ENCODE measurements at places on chromosomes 7 and 10.

DNA sequence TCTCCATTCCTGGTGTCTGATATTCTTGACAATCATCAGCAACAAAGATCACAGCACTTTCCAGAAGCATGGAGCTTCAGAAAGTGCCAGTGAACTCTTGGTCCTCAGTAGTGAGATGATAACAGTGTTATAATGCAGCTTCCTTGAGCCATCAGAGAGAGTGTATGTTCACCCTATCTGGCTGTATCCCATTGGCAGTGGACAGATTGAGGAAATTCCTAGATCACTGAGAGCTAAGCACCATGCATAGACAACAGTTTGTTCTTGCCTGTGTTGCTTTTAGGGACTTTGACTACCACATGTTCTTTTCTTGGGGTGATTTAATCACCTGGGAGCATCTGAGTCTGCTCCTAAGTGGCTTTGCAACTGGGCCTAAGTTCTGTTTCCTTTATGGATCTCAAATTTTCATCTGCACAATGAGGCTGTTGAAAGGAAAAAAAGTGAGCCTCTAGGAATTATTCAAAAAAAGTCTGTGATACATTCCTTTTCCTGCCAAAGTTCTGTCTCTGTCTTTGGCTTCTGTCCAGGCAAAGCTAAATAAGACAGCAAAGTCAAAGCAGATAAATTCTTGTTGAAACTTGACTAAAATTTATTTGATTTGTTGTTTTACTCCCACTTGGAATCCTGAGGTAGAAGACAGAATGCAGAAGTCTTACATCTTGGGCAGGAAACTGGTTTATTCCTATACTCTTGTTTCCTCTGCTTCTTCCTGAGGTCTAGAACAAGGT is 14.5 kb upstream of the ZNF282 start:
- DNase-seq: no peak

DNA sequence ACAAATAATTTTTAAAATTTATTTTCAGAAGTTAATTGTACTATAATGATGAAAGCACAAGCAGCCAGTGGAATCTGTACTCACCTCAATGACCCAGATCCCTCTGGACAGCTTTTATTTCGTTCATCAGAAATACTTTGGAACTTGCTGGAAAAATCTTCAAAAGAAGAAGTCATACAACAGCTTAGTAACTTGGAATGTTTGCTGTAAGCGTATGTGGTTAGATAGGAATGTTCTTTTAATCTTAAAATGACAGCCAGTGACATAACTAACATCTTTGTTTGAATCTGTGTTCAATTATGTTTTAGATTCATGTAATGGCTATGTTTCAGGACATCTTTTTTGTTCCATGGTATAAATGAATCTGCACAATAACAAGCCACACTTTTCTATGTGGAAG is 26.8 kb downstream of the CFAP69 start:
- DNase-seq: no peak

GRCh38 chr10:43318976-43319960 is 52.2 kb upstream of the FXYD4 start:
- DNase-seq: no peak

GRCh38 chr7:46210467-46210866 is 289.4 kb upstream of the IGFBP3 start:
- DNase-seq: no peak

- no peak for DNase-seq
These were observed 61.3 kb upstream of the MET start for GRCh38 chr7:116610721-116611120.

GRCh38 chr7:99128076-99128950 is 15.6 kb downstream of the SMURF1 start:
- DNase-seq: no peak

DNA sequence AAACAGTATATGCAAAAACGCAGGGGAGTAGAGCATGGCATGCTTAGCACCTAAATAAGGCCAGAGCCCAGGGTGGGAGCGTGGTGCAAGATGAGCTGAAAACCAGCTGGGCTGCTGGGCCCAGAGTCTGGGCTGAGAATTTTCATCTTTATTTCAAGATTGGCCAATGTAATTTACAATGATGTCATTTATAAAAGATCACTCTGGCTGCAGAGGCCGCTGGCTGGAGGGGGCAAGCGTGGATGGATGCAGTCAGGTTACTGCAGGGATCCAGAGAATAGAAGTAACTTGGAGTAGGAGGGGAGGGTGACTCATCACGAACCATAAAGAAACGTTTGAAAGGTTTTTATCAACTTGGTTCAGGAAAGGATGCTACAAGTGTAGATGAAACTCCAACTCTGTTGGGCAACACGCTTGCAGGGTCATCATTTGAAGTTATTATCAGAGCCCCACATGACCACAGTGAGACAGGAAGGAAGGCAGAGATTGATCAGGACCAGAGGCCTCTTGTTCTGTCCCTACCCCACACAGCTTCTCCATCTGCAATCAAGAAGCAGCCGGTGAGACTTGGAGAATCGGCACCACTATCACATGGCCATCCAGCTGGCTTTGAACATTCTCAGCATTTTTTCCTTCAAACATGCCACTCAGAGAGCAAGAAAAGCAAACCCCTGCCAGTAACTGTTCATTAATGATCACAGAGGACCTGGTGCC is 49.2 kb downstream of the ODAD2 start:
- DNase-seq: no peak

- DNase-seq: no peak
These were observed 1.7 kb upstream of the HOXA13 start for GRCh38 chr7:27201580-27202017.

DNA sequence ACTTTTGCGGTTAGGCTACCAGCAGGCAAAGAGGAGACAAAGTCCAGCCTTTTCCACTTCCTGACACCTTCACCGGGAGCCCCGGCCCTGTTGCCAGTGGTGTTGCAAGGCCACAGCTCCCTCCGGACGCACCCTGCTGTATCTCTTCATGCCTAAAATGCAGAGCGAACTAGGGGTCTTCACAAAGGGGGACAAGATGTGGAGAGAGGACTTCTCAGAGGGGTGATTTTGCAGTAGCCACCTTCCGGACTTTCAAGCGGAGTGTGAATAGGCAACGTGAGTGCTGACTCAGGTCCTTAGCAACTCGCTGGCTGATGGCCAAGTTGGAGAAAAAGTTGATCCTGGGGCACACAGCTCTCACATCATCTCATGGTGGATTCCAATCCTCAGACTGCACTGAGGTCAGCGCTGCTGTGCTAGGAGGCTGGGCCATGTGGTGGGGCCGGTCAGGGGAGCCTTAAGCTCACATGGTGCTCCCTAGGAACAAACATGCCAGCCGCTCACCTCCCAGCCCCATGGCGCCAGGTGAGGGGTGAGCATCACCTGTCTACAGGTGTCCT is 166.3 kb downstream of the LCOR start:
- DNase-seq: no peak

GRCh38 chr7:106997487-106998271 is 46.8 kb upstream of the PRKAR2B start:
- DNase-seq: no peak

DNA sequence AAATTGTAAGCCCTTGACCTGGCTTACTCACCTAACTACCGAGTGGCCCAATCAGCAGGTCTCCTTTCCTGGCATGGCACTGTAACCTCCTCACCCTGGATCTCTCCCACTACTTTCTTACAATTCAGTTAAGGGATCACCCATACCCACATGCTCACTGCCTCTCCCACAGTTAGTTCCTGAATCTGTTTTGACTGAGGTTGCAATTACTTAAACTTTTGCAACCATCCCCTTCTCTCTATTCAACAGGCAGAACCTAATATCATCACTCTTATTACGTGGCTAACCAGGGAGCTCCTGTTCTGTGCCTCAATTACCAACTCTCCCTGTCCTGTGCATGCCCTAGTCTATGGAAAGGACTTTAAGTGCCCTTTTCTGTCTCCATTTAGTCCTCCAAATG is 84.2 kb upstream of the IKZF1 start:
- DNase-seq: no peak

DNA sequence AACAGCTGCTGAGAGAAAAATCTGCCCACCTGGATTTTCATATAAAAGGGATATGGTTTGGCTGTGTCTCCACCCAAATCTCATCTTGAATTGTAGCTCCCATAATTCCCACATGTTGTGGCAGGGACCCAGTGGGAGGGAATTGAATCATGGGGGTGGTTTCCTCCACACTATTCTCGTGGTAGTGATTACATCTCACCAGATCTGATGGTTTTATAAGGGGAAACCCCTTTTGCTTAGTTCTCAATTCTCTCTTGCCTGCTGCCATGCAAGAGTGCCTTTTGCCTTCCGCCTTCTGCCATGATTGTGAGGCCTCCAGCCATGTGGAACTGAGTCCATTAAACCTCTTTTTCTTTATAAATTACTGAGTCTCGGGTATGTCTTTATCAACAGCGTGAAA is 20.8 kb upstream of the MKI67 start:
- no peak for DNase-seq

- DNase-seq: no peak
These were observed 18.4 kb upstream of the SORCS3 start for GRCh38 chr10:104622598-104623209.

DNA sequence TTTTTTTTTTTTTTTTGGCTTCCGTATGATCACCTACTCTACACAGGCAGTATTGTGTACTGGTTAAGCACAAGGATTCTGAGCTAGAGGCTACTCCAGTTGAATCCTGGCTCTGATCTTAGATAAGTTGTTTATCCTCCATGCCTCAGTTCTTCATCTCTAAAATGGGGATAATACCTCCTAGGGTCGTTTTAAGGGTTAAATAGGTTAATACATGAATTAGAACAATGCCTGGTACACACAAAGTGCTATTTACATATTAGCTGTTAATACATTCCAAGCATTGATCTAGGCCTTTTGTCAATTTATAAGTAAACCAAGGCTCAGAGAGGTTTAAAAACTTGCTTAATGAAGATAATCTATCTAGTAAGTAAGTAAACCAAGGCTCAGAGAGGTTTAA is 59.0 kb downstream of the ST7 start:
- DNase-seq: no peak

- no peak for DNase-seq
These were observed 148.4 kb upstream of the LRGUK start for GRCh38 chr7:133978502-133979295.

DNA sequence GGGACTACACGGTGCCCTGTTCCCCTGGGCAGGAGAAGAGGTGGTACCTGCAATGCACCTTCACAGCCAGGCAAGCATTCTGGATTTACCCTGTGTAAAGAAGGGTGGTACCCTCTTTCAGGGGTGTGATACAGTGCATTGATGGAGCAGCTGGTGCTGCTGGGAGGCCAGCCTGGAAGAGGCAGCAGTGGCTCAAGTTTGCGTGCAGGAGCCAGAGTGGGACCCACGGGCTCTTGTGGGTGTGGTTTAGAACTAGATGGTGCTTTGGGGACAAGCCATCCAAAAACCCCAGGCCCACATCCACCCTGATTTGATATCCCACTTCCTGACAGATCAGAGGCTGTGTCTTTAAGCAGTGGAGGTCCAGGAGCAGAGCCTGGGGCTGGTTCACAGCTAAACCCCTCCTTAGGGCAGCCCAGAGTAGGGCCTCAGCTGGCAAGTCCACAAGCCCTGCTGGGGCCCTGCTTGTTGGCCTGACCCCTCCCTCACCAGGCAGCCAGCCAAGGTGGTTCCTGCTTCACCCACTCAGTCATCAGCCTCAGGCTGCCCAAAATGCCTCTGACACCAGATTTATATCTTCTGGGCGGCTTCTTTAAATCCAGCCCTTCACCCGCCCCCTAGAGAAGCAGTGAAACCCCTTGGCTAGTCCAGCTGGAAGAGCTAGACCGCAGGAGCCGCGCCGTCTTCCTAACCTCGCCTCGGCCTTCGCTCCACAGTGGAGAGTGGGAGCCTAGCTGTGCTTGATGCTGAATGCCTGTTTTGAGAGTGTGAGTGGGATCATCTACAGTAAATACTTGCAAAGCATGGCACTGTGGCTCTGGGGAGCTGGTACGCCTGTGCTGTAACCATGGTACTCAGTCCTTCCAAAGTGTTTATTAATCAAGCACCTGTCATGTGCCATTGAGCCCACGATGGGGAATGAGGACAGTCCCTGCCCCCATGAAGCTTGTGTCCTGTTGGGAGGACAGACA is 1.4 kb upstream of the ASIC3 start:
- no peak for DNase-seq
